ENCODE measurements at places on chromosomes 11 and 22.
A peak's percentile ranks its signal among the peaks of the same experiment; 100 is the strongest.

GRCh38 chr11:70755410-70756158 lies 357.3 kb downstream of the CTTN start:
- DNase-seq = peak; percentile 21

DNA sequence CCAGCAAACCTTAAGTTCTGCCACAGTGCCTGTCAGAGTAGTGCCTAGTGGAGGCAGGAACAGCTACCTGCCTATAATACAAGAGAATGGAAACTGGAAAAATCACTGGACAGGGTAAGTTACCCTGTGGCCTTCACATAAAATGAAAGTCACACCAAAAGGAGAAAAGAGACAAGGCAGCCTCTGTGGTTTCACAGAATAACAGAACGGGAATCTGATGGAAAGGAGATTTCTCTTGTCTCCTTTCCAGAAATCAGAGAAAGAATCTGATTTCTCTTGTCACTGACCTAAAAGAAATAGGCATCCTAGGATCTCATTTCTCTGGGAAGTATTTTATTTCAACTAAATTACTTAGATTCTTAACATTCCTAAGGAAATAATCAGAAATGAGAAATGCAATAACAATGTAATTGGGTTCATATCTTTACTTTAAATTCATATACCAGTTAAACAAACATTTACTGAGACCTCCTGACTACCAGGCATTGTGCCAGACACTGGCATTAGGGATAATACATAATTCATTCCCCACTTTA lies 41.6 kb downstream of the PRCP start:
- no peak for DNase-seq

- DNase-seq = no peak
These were observed 75.0 kb downstream of the SIK3 start for GRCh38 chr11:117023178-117023577.

DNA sequence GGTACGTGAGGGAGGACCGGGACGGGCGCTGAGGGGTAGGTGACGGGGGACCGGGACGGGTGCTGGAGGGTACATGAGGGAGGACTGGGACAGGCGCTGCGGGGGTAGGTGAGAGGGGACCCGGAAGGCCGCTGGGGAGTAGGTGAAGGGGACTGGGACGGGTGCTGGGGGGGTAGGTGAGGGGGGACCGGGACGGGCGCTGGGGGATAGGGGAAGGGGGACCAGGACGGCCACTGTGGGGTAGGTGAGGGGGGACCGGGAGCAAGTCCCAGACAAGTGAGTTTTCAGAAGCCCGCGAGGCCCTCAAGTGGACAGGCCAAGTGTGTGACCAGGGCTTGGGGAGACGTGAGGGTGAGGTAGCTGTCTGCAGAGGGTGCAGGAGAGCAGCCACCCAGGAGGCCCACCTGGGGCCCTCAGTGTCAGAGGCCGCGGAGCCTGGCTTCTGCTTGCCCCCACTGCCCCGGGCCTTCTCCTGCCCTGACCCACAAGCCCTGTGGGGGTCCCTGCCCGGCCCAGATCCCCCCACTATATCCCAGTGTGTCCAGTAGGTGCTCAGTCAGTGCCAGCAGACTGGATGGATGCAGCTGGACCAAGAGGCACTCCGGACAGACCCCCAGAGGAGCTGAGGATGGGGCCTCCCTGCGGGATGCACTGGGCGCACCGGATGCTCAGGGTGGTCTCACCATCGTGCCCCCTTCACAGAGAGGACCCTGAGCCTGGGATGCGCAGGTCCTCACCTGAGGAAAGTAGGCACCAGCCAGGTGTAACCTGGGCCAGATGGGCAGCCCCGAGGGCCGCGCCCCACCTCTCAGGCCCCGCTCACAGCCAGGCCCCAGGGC lies 44.2 kb upstream of the TH start:
- no peak for DNase-seq

DNA sequence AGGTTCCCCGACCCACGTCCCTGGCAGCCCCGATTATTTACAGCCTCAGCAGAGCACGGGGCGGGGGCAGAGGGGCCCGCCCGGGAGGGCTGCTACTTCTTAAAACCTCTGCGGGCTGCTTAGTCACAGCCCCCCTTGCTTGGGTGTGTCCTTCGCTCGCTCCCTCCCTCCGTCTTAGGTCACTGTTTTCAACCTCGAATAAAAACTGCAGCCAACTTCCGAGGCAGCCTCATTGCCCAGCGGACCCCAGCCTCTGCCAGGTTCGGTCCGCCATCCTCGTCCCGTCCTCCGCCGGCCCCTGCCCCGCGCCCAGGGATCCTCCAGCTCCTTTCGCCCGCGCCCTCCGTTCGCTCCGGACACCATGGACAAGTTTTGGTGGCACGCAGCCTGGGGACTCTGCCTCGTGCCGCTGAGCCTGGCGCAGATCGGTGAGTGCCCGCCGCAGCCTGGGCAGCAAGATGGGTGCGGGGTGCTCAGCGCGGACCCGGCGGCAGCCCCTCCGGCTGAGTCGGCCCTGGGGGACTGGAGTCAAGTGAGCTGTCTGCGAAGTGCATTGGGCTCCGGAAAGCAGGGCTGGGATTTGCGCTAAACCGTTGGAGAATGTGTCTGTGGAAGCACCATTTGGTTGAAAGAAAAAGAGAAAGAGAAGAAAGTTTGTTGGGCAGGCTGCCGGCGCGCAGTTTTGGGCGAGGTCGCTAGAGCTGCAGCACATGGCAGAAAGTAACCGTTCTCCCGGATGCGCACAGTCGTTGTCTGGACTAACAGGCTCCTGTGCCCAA lies at the start of gene CD44:
TSS of gene CD44 (plus strand) at position 229 of the 779 bp plus-strand sequence. CDS start at position 362, 133 bp downstream.
- DNase-seq = peak; percentile 90

DNA sequence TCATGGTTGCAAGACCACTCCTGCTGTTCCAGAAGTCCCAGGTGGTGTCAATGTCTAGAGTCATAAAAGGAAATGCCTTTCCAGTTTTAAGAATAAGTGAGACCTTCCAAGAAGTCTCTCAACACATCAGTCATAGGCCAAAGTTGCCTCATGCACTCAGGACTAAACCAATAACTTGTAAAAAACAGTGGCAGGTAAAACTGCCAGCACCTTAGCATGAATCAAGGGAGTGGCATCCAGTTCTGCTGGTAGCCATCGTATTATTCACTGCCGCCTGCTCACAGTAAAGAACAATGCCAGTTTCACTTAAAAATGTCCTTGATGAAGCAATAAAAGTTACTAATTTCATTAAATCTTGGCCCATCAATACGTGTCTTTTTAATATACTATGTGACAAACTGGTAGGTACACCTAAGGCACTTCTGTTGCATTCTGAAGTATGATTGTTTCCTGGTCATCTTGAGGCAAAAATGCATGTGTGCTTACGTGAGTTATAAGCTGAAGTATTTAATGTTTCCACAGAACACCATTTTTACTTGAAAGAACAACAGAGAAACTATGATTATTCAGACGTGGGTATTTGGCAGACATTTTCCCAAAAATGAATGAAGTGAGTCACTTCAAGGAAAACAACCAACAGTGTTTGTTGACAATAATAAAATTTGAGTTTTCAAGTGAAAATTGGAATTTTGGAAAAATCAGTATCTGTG lies 125.2 kb upstream of the SNX19 start:
- DNase-seq = peak; percentile 18

GRCh38 chr11:94449437-94449836 lies 44.2 kb downstream of the MRE11 start:
- DNase-seq = peak; percentile 66

DNA sequence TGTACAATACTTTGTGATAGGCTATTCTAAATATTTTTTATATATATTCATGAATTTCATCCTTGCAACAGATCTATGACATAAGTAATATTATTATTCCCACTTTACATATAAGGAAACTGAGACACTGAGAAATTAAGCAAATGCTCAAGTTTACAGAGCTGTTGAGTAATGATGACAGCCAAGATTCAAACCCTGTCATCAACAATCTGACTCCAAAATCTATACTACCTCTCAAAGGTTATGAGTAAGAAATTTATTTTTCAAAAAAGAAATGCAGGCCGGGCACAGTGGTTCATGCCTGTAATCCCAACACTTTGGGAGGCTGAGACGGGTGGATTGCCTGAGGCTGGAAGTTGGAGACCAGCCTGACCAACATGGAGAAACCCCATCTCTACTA lies 22.6 kb upstream of the SOX6 start:
- no peak for DNase-seq

DNA sequence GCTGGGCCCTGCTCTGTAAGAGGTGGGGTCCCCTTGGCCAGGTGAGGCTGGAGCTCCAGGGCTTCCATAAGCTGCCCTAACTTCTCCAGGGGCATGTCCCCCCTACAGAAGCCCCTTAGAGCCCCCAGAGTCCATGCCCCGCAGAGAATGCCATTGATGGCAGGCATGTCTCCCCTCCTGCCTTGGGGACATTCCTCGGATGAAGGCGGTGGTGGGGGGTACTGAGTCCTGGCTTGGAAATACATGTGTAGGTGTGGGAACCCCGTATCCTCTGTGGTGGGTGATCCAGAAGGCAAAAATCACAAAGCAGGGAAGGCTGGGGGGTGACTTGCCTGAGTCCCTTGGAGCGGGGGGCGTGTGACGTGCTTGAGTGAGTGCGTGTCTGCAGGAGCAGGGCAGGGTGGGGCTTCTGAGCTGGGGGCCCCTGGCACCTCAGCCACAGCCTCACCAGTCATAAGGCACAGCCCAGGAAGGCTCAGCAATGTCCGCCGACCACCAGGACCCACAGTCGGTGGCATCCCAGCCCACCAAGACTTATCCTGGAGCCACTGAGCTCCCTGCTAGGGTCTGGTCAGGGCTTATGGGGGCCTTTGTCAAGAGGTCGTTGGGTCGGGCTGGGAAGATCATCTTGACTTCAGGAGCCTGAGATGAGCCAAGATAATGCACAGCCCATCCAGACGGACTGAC lies 69.8 kb upstream of the KCNQ1OT1 start:
- no peak for DNase-seq

Data from stromal cell of bone marrow (primary cell).